ENCODE measurements at places on chromosomes 16 and 17. TPM values are rescaled to one million over a fixed set of nuclear protein-coding genes. Genes with fewer than 3 reads are reported as not detected.

DNA sequence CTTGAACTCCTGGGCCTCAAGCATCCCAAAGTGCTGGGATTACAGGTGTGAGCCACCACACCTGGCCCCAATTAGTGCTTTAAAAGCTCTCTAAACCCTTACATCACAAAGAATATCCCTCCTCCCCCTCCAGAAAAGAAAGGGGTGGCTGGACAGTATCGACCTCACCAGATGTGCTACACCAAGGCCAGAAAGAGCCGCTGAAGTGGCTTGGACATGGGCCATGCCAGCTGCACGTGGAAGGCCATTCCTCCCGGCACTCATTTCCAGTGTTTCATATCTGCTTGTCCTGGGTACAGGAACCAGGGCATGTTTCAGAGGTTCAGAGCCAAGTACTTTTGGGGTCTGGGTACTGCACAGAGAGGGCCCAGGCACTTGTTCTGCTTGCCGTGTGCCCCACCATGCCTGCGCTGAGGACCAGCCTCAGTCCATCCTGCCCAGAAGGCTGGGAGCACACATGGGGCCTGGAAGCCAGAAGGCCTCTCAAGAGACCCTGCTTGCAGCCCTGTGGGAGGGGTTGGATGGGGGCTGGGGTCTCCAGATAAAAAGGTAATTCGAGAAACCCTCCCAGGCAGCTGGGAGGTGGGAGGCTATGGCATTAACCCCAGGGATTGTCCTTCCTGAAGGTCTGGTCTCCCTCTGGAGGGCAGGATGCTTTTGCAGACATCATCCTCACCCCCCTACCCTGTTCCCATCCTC, 3.5 kb upstream of the SRRM2 start:
- no peak for DNase-seq

DNA sequence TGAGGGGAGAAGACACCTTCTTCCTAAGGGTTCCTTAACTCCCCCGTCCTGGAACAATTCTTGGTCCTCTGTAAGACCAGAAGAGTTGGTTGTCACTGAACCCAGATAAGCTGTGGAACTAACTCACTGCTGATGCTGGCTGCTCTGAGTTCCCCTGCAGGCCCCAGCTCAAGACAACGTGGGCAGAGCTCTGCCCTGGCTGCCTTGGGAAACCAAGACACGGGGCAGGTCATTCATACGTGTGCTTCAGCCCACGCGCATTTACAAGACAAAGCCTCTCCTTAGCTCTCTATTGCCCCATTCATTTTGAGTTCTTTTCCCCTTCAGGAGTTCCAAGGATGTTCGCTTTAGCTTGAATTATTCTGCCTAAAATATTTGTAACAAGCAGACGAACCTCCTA, 3.4 kb upstream of the NAT9 start:
- no peak for DNase-seq

DNA sequence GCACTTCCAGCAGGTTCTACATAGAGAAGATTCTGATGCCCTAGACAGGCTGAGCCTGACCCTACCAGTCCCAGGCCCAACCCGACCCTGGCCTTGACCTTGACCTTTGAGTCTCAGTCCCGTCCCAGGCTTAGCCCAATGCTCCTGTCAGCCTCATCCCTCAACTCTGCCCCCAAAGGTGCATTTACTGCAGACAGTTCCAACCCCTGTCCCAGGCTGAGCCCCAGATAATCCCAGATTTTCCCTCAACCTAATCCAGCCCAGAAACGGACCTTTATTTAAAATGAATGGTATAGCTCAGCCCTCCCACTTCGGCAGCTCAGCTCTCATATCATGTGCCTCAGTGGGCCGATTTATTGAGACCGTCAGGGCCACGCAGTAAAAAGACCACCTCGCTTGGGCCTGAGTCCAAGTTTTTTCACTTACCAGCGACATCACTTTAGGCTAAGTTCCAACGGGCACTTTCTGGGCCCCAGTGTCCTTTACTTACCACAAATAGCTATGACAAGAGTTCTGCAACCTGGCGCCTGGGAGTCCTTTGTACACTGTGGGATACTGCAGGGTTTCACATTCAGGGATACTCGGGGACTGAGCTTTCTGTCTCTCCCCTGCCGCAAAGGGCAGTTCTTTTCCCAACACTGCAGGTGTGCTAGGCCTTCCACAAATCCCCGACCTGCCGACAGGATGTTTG, 89.5 kb downstream of the WSCD1 start:
- DNase-seq: no peak

APOBR gene
- not detected for total RNA-seq

CCDC40 gene
- 2.9 TPM for total RNA-seq

SOX9 gene
- total RNA-seq: 0.71 TPM

Measured in HFFc6 (cell line).